ENCODE measurements at places on chromosomes 1 and 21.

- no peaks in the 10 kb centered on the region for H3K36me3 ChIP-seq
- peaks cover 4% of the 10 kb centered on the region for H3K4me1 ChIP-seq
- no peak for DNase-seq
- H3K27ac ChIP-seq, result no peak overlapping the region
Observed at GRCh38 chr1:68180441-68181164, 51.7 kb downstream of the WLS start.

DNA sequence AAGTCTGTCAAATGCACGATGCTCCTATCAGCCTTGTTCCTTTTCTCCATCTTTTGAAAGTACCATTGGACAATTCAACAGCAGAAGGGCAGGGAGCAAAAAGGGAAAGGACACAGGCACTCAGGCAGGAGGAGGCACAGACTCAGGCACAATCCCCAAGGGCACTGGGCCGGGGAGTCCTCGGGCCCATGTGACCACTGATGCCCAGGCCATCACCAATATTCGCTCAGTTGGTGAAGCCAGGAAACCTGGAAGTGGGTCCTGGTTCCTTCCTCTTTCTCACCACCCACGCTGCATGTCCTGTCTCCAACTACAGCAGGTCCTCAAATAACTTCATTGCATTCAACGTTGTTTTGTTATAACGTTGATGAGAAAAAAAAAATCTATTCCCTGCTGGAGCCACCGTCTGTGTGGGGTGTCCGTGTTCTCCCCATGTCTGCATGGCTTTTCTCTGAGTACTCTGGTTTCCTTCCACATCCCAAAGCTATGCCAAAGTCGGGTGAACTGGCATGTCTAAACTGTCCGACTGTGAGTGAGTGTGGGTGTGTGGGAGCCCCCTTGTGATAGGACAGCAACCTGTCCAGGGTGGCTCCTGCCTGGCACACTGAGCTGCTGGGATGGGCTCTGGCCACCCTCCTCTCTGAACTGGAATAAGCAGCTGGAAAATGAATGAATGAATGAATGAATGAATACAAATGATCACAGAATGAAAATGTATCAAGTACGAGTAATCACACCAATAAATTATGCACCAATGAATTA lies 12.5 kb downstream of the NID1 start:
- no peaks in the 10 kb centered on the region for H3K4me1 ChIP-seq
- no peak overlapping the region for H3K27ac ChIP-seq
- H3K27me3 ChIP-seq, result peaks cover 23% of the 10 kb centered on the region
- DNase-seq, result no peak

GRCh38 chr1:13832100-13832499 lies 132.1 kb downstream of the PRDM2 start:
- H3K4me3 ChIP-seq, result no peak overlapping the region
- no peaks in the 10 kb centered on the region for H3K36me3 ChIP-seq
- peaks cover 2% of the 10 kb centered on the region for H3K27me3 ChIP-seq
- no peak for DNase-seq
- no peak overlapping the region for H3K27ac ChIP-seq

DNA sequence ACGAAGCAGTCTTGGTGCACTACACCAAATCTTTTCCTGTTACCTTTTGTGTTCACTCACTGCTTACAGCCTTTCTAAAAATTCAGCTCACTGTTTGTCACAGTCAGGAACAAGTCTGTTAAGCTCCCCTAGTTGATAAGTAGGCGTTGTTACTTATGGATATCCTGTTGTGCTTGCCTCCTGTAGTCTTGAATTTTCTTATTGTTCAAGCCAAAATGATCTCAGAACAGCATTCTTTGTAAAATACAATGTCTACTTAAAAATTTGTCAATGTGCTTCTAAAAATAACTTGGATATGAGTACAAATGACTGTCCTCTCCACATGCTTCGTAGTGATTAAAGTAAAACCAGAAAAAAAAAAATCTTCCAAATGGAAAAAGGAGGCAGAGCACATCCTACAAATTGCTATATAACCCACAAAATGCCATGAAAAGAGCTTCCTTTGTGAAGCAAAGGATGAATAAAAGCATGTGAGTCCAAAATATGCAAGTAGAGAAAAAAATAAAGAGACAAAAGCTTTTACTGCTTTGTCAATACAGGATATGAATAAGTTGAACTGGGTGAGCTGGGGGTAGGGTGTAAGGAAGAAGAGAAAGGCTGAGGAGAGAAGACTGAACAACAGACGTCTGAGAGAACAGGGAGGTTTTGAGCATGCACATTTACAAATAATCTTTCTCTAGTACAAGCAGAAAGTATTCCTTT lies 228.9 kb upstream of the ADGRL4 start:
- H3K36me3 ChIP-seq, result no peaks in the 10 kb centered on the region
- no peaks in the 10 kb centered on the region for H3K27me3 ChIP-seq
- no peak for DNase-seq

- no peaks in the 10 kb centered on the region for H3K36me3 ChIP-seq
- no peaks in the 10 kb centered on the region for H3K4me1 ChIP-seq
- H3K27ac ChIP-seq, result no peak overlapping the region
- peaks cover 20% of the 10 kb centered on the region for H3K27me3 ChIP-seq
- DNase-seq, result no peak
- H3K4me3 ChIP-seq, result no peak overlapping the region
Observed at GRCh38 chr1:37120279-37120678, 86.0 kb upstream of the GRIK3 start.

GRCh38 chr1:84856726-84857270 lies 36.2 kb downstream of the LPAR3 start:
- H3K36me3 ChIP-seq, result no peaks in the 10 kb centered on the region
- H3K27ac ChIP-seq, result no peak overlapping the region
- peaks cover 60% of the 10 kb centered on the region for H3K4me1 ChIP-seq
- peaks cover 3% of the 10 kb centered on the region for H3K27me3 ChIP-seq

DNA sequence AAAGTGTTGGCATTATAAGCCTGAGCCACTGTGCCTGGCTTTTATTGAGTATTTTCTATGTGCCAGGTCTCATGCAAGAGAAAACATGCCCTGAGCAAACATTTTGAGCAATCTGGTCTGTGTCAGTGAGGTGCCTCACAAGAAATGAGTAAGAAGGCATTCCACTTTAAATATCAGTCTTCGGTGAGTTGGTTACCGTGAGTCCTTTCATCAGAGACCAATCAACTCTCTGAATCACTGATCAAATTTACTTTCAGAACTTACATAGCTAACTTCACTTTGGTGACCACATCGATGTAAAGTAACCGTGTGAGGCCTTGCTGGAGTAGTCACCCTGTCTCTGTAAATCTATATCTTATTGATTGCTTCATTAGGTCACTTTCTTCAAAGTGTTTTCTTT lies 14.3 kb upstream of the DDX59 start:
- DNase-seq, result no peak
- H3K27ac ChIP-seq, result no peak overlapping the region
- peaks cover 7% of the 10 kb centered on the region for H3K27me3 ChIP-seq
- H3K36me3 ChIP-seq, result no peaks in the 10 kb centered on the region
- no peak overlapping the region for H3K4me3 ChIP-seq
- H3K4me1 ChIP-seq, result no peaks in the 10 kb centered on the region

DNA sequence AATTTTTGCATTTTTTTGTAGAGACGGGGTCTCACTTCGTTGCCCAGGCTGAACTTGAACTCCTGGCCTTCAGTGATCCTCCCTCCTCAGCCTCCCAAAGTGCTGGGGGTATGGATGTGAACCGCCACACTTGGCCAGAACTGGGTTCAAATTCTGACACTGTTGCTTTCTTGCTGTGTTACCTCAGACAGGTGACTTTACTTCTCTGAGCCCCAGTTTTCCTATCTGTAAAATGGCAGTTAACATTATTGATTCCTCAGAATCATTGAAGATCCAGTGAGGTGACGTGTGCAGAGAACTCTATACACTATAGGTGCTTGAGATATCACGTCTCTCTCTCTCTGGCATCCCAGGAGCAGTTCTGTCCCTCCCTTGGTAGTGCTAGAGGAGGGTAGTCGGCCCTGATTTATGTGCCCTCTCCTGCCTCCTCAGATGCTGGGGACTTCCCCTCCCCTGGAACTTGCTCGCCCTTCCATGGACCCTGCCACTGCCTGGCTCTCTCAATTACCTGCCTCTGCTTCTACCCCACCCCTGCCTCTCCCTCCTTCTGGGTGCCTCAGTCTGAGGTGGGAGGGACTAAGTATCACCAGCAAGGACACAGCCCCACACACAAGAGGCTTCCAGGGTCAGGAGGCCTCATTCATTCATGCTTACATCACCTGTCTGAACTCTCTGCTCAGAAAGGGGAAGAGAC lies 2.8 kb upstream of the HPCA start:
- peaks cover 58% of the 10 kb centered on the region for H3K27me3 ChIP-seq
- no peak overlapping the region for H3K4me3 ChIP-seq
- no peaks in the 10 kb centered on the region for H3K36me3 ChIP-seq
- H3K27ac ChIP-seq, result no peak overlapping the region
- DNase-seq, result no peak

GRCh38 chr21:15534450-15534886 lies 195.3 kb upstream of the USP25 start:
- no peak overlapping the region for H3K4me3 ChIP-seq
- H3K27ac ChIP-seq, result no peak overlapping the region
- peaks cover 16% of the 10 kb centered on the region for H3K27me3 ChIP-seq
- H3K36me3 ChIP-seq, result no peaks in the 10 kb centered on the region

DNA sequence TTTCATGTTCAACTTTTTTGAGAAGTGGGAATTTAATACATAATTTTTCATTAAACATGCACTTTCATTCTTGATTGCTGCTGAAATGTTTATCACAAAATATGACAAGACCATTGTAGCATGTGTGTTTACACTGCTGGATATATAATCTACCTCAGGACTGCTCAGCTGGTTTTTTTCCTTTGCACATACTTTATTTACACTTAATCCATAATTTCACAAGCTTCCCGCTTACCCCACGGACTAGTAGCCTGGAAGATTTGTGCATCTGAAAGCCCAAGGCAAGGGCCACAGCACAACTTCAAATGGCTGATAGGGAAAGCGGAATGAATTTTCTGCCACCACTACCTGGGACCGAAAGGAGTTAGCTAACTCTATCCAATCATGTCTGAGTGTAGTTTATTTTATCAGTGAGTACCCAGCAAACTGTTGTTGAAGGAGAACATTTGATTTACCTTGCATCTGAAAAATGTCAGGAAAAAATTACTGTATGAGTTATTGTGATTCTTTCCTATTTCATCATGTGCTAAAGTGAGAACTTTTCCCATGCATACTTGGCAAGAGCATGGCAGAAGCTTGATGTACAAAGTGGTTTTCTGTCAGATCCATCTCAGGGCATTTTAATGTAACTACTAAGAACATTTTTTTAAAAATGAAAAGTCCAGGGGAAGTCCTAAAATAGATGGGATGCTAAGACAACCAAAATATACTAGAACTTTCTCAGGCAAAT lies 558.2 kb upstream of the USP24 start:
- H3K27me3 ChIP-seq, result peaks cover 2% of the 10 kb centered on the region
- no peak for DNase-seq
- no peaks in the 10 kb centered on the region for H3K36me3 ChIP-seq
- H3K27ac ChIP-seq, result no peak overlapping the region

- H3K27me3 ChIP-seq, result peaks cover 53% of the 10 kb centered on the region
- H3K4me3 ChIP-seq, result no peak overlapping the region
- H3K36me3 ChIP-seq, result no peaks in the 10 kb centered on the region
- no peak for DNase-seq
Observed at GRCh38 chr1:156086256-156086662, 4.0 kb upstream of the MEX3A start.

DNA sequence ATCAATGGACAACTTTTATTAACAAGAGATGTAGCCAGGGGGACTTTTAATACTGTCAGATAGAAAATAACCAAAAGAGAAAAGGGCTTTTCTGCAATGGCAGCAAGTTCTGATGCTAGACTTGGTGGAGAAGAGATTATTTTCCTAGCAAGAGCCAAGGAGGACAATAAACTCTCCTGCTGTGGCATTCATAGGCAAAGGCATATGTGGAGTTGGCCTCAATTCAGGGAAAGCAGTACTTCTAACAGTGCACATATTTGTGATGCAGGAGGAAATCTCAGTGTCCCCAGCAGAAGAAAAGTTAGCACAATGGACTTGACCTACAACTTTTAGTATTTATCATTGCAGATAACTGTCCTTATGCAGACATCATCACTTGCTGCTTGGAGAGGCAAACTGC lies 75.1 kb upstream of the GRIK1 start:
- no peak for DNase-seq
- H3K4me3 ChIP-seq, result no peak overlapping the region
- H3K4me1 ChIP-seq, result no peaks in the 10 kb centered on the region
- no peaks in the 10 kb centered on the region for H3K27me3 ChIP-seq
